ENCODE measurements at places on chromosomes 1 and 21.
A peak's percentile ranks its signal among the peaks of the same experiment; 100 is the strongest.

DNA sequence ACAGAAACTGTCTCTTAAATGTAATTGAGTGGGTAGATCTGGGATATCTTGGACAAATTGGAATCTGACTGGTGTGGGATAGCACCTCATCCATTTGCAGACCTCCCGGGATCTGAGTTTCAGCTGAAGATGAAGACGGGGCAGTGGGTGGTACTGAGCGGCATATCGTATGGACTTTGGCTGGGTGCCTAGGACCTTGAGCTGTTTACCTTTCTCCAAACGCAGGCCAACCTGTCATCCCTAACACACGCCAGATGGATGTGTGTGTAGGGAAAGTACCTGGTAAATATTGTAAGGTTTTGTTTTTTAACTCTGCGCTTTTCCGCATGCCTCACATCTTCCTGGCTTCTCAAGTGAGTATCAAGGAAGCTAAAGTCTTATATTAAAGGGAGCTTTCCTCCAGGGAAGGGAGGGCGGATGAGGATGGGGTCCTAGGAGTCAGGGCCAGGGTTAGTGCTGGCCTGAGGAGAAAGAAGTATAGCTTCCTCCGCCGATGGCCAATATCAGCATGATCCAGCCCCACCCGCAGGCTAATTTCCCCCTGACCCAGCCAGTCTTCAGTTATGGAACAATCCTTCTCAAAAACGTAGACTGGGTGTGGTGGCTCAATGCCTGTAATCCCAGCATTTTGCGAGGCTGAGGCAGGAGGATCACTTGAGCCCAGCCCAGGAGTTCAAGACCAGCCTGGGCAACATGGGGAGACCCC is 26.2 kb downstream of the ATP8B2 start:
- DNase-seq = no peak

GRCh38 chr1:92924501-92924900 is 36.8 kb downstream of the DIPK1A start:
- DNase-seq = no peak

DNA sequence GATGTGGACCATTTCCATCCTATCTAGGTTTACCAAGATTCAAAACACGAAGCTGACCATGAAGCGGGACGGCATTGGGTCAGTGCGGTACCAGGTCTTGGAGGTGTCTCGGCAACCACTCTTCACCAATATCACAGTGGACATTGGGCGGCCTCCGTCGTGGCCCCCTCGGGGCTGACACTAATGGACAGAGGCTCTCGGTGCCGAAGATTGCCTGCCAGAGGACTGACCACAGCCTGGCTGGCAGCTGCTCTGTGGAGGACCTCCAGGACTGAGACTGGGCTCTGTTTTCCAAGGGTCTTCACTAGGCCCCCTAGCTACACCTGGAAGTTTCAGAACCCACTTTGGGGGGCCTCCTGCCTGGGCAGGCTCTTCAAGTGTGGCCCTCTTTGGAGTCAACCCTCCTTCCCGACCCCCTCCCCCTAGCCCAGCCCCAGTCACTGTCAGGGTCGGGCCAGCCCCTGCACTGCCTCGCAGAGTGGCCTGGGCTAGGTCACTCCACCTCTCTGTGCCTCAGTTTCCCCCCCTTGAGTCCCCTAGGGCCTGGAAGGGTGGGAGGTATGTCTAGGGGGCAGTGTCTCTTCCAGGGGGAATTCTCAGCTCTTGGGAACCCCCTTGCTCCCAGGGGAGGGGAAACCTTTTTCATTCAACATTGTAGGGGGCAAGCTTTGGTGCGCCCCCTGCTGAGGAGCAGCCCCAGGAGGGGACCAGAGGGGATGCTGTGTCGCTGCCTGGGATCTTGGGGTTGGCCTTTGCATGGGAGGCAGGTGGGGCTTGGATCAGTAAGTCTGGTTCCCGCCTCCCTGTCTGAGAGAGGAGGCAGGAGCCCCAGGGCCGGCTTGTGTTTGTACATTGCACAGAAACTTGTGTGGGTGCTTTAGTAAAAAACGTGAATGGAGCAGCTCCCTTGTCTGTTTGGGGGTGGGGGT is 864 bp upstream of the CCDC24 start:
- DNase-seq = no peak

DNA sequence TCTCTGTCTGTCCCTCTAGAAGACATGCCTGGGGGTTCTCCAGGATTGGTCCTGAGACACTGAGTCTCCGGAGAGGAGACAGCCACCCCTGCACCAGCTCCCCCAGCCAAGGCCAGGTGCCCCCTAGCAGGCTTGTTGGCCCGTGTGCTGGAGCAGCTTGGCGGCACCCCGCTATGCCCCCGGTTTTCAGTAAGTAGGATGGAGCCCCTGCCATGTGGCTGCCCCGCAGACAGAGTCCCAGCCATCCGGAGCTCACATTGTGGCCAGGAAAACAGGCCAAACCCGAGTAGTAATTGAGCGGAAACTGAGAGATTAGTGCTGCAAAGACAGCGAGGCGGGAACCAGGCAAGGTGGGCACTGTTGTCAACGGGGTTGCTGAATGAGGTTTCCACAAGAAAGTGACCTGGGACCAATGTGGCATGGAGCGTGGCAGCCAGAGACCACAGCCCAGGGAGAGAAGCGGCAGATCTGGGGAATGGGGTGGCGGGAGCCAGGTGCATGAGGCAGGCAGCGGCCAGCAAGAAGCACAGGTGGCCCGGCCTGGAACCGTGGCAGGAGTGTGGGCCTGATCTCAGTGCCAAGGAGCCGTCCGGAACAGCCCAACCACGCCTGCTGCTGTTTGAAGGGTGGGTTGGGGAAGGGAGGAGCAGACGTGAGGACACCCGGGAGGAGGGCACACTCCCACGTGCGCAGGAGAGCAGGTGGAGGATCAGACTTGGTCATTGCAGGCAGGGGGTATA is 137.4 kb upstream of the VAMP3 start:
- DNase-seq = no peak

DNA sequence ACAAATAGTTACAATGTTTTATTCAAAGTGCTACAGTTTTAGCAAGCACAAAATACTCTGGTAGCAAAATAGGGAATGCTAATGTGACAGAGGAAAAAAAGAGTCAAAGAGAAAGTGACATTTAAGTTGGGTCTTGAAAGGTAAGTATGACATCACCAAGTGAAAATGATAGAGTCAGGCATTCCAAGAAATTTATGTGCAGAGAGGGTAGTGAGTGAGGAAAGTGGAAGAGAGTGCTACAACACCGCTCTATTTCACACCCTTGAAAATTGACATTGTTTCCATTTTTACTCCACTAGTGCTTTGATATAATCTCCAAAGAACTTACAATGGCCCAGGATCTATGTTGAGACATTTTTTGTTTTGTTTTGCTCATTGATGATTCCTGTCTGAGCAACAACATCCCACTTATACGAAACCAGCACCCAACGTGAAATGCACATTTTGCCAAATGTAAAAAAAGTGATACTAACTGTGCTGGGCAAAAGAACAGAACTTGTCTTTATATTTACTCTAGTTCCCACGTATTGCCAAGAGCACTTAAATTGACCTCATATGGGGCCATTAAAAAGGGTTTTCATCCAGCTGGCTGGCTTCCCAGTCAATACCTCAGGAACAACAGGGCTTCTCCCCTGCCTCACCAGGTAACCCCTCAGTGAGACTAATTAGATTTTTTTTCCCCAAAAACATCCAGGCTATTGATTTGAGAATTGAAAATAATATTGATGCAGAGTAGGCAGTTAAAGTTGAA is 206.3 kb upstream of the NR5A2 start:
- no peak for DNase-seq

GRCh38 chr21:42258150-42258884 is 39.4 kb downstream of the ABCG1 start:
- DNase-seq = peak; percentile 7

DNA sequence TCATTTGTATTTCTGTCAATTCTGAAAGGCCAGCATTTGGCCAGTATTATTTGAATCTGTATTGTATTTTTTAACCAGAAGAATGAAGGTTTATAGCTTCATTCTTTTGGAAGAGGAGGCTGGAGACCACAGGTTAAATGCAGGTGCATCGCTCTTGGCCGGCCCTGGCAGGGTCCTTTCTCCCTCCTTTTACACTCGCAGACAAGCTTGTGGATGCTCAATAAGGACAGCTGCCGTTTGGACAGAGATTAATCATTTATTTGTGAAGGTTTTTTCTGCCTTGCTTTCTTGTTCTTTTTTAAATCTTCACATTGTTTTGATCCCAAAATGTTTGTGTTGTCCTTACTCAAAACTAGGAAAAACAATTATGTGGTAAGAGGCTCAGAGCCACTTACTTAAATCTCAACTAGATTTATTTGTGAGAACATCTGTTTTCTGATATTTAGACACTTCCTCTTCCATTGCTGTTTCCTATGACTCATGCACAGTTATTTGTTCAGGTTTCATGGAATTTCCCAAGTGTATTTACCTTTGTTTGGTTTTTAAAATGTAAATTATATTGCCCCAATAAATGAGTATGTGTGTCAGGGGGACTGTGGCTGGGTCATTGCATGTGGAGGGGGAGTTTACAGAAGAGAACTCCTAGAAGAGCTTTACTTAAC is 46.7 kb upstream of the LAMC2 start:
- DNase-seq = no peak

GRCh38 chr1:36089393-36090121 is 865 bp downstream of the ADPRS start:
- DNase-seq = no peak

DNA sequence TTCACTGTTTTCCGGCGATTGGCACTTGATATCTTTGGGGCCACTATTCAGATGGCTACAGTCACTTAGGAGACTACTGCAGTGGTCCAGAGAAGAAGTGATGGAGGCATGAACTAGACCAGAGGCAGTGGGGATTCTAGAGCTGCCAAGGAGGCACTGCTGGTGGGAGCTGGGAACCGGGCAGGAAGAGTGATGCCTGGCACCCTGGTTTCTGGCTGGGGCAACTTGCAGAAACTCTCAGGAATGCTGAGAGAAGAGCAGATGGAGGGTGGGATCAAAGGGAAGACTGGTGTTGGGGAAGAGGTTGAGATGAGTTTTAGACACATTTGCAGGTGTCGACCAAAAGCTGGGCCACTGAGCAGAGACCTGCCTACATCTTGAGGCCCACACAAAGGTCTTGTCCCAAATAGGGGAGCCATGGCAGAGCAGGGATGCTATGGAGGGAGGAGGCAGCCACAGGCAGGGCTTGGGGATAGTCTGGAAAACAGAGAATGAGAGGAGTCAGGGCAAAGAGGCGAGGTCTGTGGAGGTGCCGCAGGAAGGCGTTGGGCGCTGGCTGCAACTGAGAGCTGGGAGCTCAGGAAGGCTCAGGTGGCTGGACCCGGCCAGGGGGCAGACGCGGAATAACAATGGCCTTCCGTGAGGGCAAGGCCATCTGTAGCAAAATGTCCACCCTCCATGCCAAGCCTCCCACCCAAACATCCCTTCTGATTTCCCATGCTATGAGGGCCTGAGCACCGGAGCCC is 118.9 kb downstream of the TOMM20 start:
- DNase-seq = no peak

Data from AG09319 (cell line).